ENCODE measurements at places on chromosomes 2 and 18. TPM values are rescaled to one million over a fixed set of nuclear protein-coding genes. Genes with fewer than 3 reads are reported as not detected.

The B4GALT6 gene
- total RNA-seq, result 8.4 TPM

- DNase-seq, result no peak
Measured at GRCh38 chr2:119484834-119485233, 39.4 kb downstream of the SCTR start.

DNA sequence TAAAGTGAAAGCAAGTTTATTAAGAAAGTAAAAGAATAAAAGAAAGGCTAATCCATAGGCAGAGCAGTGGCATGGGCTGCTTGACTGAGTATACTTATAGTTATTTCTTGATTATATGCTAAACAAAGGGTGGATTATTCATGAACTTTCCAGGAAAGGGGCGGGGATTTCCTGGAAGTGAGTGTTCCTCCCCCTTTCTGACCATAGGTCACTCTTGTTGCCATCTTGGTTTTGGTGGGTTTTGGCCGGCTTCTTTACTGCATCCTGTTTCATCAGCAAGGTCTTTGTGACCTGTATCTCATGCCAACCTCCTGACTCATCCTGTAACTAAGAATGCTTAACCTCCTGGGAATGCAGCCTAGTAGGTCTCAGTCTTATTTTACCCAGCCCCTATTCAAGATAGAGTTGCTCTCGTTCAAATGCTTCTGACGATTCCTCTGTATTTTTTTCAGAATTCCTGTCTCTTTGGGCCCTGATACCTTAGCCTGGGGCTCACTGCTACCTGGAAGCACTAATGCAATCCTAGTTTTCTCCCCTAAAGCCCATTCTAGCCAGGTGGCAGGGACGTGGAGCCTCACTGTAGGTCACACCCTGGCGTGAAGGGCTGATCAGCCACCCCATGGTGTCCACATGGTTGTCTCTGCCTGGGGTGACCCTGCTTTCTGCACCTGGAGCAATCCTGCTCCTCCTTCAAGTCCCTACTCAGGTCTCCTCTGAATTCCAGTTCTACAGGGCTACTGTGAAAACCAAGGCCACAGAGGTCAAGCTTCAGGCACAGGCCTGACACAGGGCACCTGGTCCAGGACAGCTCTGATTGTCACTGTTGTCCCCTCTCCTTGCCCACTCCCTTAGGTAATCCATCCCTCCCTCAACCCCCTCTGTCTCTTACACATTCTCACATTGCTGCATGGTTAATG lies 6.0 kb upstream of the SLC35F6 start:
- DNase-seq, result peak; percentile 82

DNA sequence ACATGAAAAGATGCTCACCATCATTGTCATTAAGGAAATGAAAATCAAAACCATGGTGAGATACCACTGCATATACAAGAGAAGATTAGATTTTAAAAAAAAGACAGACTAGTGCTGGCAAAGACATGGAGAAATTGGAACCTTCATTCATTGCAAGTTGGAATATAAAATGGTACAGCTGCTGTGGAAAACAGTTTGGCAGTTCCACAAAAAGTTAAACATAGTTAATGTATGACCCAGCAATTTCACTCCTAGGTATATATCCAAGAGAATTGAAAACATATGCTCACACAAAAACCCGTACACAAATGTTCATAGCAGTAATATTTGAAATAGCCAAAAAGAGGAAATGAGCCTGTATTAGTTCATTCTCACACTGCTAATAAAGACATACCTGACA lies 33.7 kb upstream of the MBOAT2 start:
- DNase-seq, result no peak

The COBLL1 gene
- total RNA-seq, result 63.5 TPM

The HOXD1 gene
- total RNA-seq, result 2.2 TPM

DNA sequence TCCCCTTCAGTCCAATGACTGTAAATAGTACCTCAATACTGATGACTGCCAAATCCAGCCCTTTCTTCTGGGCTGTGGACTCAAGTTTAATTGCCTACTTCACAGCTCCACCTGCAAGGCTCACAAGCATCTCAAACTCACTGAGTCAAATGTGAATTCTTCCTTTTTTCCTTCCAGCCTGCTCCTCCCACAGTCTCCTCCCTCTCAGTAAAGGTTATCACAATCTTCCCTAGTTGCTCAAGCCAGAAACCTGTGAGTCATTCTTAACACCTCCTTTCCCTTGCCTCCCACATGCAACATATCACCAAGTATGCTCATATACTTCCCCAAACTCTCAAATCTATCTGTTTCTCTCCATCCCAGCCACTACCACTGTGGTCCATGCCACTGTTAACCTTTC lies 3.7 kb upstream of the MFSD6 start:
- no peak for DNase-seq

- no peak for DNase-seq
Measured at GRCh38 chr18:62991389-62991788, 276.0 kb downstream of the PHLPP1 start.

The IL36RN gene
- not detected for total RNA-seq

The CD8A gene
- total RNA-seq, result 2.9 TPM

GRCh38 chr2:192657362-192657761 lies 462.6 kb upstream of the TMEFF2 start:
- DNase-seq, result no peak

The RRM2 gene
- 1.8 TPM for total RNA-seq

- no peak for DNase-seq
Measured at GRCh38 chr2:172859581-172860335, 124.1 kb downstream of the RAPGEF4 start.

- no peak for DNase-seq
Measured at GRCh38 chr2:128607440-128607839, 288.8 kb upstream of the HS6ST1 start.

The HJURP gene
- 1.1 TPM for total RNA-seq

The CCDC121 gene
- 3.6 TPM for total RNA-seq

DNA sequence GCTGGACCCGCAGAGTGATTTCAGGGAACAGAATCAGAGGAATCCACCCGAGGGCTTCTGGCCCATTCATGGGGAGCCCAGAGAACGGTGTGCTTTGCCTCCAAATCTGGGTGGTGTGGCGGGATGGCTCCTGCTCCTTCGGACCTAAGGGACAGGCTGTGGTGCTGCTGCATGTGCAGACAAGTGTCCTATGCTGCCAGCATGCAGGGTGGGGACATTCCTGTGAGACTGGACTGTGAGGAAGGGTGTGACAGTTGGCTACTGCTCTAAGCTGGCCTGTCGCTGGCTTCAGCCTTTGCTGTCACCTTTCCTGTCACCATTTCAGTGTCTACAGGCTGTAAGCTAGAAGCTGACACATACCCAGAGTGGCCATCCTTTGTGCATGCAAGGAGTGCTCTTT lies 2.9 kb upstream of the SLC4A3 start:
- no peak for DNase-seq

DNA sequence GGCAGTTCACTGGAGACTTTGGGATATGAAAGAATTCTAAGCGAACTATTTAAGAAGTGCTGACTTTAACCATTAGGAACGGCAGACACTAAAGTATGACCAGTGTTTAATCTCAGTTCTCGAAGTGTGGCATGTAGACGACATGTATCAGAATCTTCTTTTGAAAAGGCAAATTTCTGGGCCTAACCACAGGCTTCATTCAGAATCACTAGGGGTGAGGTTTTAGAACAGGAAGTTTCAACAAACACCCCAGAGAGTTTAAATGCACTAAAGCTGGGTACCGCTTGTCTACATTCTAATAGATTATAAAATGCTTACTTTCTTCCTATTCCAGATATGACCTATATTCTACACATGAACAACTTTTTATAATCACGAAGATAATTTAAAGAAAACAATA lies 180.3 kb downstream of the ANKRD44 start:
- no peak for DNase-seq

- DNase-seq, result peak; percentile 66
Measured at GRCh38 chr2:85705680-85706039, 11.5 kb downstream of the GNLY start.

DNA sequence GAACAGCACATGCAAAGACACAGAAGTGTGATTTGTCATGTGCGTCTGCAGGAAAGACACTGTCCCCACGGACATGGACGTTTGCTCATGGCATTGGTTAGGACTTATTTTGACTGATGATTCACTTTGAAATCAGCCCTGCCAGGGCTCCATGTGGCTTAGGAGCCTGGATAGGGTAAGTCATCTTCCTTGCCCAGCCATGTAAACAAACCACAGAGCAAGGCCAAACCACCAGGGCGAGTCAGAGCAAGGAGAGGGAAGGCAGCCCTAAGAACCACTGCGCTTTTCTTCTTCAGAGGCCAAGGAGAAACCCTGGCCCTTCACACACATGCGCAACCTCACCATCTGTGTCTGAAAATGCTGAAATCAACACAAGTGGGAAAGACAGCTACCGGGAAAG lies 88.8 kb downstream of the GFPT1 start:
- DNase-seq, result no peak

GRCh38 chr2:132638313-132639040 lies 31.5 kb downstream of the LYPD1 start:
- DNase-seq, result no peak

The MPP4 gene
- 0.30 TPM for total RNA-seq

GRCh38 chr18:76619261-76619620 lies 124.2 kb upstream of the ZNF516 start:
- DNase-seq, result no peak

DNA sequence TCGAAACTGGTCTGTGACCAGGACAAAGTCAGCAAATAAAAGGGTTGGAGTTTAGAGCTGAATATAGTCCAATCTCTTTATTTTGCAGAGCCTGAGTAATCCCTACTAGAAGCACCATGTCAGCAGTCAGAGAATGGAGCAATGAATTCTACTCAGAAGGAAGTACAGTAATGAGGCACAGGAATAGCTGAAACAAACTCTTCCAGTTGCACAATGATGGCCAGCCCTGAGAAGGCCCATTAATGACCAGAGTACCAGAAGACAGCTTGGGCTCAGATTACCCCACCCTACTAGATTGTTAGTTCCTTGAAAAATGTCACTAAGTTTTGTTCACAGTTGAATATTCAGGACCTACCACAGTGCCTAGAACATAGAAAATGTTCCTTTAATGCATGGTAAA lies 40.3 kb upstream of the SCG2 start:
- no peak for DNase-seq

- no peak for DNase-seq
Measured at GRCh38 chr2:216863946-216864345, 4.1 kb upstream of the TNP1 start.

The HOXD4 gene
- 9.8 TPM for total RNA-seq

GRCh38 chr2:119216994-119217393 lies 6.6 kb upstream of the STEAP3 start:
- DNase-seq, result no peak

The TMEM37 gene
- 11.0 TPM for total RNA-seq

The TGFA gene
- 2.5 TPM for total RNA-seq

DNA sequence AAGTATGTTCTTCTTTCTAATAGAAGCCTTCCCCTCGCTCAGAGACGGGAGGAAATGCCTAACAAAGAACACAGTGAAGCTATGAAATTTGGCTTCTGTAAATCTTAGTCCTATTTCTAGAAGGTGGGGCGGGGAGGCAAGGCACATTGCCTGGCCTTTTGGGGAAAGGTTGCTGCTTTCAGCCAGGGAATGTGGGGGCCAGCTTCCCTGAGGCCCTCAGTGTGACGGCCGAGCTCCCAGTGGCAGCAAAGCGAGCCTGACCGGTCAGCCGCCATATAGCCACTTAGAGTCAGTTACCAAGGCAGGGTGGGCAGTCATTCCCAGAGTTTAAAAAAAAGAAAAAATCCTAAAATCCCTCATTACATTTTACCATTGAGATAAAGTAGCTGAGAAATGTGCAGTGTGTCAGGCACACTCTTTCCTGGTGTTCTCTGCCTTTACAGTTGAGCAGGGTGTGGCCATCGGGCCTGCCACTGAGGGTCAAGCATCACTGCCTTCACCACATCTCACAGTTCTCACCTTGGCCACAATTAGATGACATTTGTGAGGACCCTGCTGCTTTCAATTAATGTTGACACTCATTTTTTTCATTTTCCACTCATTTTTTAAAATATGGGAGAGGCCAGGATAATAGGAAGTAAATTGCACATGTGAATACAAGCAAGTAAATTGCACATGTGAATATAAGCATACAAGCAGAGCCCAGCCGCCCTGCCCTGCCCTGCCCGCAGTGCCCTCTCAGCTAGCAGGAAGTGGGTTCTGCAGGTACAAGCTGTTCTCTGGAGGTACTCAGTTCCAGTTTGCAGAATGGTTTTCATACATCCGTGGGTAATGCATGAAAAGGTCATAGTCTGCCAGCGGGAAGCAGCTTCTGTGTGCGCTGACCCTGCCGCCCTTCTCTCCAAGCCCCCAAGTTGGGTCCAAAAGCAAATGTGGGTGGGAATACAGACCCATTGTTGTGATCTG lies 76.9 kb downstream of the WDSUB1 start:
- DNase-seq, result no peak

GRCh38 chr2:167264380-167264779 lies 376.1 kb downstream of the XIRP2 start:
- no peak for DNase-seq

DNA sequence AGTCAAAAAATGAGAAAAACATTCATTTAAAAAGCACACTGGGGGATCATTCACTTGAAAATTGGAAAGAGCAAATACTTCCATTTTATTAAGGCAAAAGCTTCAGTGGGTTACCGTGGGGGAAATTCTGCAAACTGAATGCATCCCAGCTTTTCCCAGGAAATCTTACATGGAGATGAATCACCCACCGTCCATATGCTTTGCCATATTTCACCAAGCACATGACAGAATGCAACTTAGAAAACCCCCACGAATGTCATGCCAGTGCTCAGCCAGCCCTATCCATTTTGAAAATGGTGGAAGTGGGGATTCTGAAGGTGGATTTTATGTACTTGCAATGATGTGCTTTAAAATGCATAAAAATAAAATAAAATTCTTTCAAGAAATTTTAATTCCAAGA lies 485.5 kb upstream of the ID2 start:
- no peak for DNase-seq

GRCh38 chr2:69007603-69008002 lies 5.4 kb upstream of the ANTXR1 start:
- no peak for DNase-seq

- DNase-seq, result no peak
Measured at GRCh38 chr2:210954386-210954907, 398.0 kb downstream of the CPS1 start.

- DNase-seq, result no peak
Measured at GRCh38 chr18:13374096-13374467, 155.5 kb downstream of the LDLRAD4 start.

- no peak for DNase-seq
Measured at GRCh38 chr2:217969588-217969987, 33.2 kb downstream of the TNS1 start.
